ENCODE measurements at places on chromosomes 16 and 17.

GRCh38 chr16:66322174-66322573 lies 44.3 kb upstream of the CDH5 start:
- DNase-seq: no peak

GRCh38 chr16:78321620-78322360 lies 222.3 kb downstream of the WWOX start:
- peak; percentile 75 for DNase-seq

DNA sequence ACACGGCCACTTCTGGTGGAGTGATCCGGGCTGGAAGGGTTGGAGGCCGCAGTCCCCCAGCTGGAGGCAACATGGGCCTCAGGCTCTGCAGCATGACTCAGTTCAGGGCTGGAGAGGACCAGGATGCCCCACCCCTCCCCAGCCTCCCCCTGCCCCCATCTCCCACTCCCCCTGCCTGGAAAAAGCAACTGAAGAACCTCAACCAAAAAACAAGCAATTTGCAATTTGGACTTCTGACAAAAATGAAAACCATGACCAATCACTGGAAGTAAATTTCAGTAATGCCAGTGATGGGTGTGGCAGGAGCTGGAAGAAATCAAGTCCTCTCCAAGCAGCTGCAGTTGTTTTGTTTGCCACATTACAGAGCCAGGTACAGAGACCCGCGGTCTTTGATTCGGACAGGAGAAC lies 6.6 kb upstream of the MIF4GD start:
- DNase-seq: no peak

DNA sequence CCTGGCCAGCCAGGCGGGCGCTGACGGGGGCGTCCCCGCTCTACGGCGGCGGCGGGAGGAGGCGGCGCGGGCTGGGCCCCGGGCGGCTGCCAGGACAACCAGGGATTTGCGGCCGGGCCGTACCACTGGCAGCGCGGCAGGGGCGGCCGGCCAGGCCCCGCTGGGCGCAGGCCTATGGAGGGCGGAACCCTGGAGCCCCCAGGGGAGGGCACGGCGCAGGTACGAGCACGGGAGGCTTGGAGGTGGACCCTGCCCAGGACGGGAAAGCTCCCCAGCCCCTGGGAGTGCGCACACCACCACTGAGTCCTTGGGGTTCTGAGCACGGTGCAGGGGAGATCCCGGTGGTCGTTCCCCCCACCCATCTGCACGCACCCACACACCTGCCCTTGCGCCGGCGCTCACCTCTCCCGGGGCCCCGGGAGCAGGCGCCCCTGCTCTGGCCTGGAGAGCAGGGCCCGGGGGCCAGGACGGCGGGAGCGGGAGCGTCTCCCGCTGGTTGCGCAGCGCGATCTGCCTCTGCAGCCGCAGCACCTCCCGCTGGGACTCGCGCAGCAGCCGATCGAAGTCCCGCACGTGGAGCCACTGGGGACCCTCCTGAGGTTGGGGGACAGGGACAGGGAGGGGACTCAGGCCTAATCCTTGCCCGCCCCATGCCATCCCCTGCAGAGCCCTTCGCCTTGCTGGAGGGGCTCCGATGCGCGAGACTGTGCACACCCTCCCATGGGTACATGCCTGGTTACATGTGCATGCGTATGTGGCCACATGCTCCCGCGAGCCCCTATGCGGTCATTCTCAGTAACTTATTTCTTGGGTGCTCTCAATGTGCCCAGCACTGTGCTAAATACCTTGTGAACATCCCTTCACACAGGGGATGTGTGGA lies 3.9 kb downstream of the TSPOAP1 start:
- DNase-seq: no peak

- no peak for DNase-seq
Measured at GRCh38 chr16:67252609-67253497, 4.1 kb downstream of the SLC9A5 start.

GRCh38 chr16:86517033-86517432 lies 6.7 kb downstream of the FOXF1 start:
- no peak for DNase-seq

DNA sequence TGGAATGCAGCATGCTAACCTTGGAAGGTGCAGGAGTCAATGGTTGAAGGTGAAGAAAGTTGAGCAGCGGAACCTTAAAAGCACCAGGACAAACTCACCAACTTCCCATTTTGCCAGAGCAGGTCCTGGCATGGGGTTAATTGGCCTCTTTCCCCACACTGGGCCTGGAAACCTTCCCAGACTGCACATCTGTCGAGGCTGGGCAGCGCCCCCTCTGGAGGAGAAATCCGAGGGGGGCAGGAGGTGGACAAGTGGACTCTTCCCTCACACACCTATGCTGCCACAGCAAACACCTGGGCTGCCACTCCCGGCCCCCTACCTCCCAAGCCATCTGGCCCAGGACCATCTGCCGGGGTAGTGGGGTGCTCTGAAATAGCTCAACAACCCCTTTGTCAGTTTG lies 232.4 kb downstream of the CBLN1 start:
- DNase-seq: no peak

GRCh38 chr16:66959704-66960161 lies 1.3 kb upstream of the CES3 start:
- no peak for DNase-seq

GRCh38 chr17:65447823-65448222 lies 113.6 kb downstream of the AXIN2 start:
- no peak for DNase-seq

GRCh38 chr16:74565378-74565777 lies 41.5 kb downstream of the GLG1 start:
- no peak for DNase-seq

DNA sequence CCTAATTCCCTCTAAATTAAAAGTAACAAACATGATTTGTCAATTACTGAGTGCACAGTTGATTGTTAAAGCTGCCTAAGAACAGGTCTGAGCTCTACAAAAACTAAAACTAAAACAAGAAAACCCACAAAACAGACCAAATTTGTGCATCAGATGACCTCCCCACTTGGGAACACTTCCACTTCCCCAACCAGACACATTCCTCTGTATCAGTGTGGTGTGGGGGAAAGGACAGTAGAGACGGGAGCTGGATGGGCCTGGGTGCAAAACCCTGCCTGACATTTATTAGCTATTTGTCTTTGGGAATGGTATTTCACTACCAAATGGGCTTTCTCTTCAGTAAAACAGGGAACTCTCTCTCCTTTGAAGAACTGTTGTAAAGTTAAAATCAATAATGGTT lies 29.8 kb downstream of the STAT3 start:
- no peak for DNase-seq

GRCh38 chr17:78774956-78775571 lies 7.0 kb downstream of the CYTH1 start:
- no peak for DNase-seq

DNA sequence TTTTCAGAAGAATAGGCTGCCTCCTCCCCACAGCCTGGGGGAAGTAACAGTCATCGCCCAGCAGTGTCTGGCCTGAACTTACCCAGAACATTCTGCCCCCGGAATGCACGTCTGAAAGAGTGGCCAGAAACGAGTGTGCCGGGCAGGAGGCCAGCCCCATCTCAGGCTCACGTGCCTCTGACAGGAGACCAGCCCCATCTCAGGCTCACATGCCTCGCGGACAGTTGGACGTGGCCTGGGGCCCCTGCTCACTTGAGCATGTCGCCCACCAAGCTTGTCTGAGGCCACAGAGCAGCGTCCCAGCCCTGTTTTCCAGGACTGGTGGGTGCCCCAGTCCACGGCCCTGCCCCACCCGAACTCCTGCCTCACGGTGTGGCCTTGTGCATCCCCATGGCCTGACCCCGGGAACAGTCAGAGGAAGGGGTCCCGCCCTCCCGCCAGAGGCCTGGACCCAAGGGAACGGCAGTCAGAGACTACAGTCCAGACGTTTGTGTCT lies 16.3 kb upstream of the CDH15 start:
- DNase-seq: no peak

DNA sequence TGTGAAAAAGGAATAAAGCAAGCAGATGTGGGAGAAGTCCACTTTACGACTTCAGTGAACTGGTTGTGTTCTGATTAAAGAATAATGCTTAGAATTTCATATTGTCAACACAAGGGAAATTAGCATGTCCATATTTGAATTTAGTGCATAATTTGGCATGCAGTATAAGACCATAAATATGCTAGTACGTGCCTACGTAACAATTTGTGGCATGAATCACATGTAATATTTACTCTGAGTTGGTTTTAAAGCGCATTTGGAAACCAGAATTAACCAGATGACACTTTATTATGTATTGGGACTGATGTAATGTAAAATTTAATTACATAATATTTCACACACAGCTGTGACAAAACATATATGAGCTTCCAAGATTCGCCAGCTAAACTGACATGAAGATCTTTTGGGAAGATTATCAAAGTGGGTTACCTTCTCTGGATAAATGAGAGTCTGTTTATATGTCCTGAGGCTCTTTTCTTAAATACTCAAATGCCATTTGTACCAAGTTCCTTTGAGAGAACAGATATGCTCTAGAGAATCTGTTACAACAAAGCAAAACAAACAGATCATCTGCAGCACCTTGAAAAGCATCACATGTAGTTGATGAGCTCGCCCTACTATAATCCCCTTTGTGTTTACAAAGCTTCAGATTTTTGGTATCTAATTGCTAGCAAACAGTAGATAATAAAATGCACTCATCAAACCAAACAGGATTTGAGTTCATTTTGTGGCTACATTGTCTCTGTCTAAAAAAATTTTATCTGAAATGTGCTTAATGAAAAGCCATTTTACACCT lies 1468.6 kb downstream of the CDH11 start:
- no peak for DNase-seq

- peak; percentile 76 for DNase-seq
Measured at GRCh38 chr16:30004424-30004776, 6.4 kb downstream of the DOC2A start.

DNA sequence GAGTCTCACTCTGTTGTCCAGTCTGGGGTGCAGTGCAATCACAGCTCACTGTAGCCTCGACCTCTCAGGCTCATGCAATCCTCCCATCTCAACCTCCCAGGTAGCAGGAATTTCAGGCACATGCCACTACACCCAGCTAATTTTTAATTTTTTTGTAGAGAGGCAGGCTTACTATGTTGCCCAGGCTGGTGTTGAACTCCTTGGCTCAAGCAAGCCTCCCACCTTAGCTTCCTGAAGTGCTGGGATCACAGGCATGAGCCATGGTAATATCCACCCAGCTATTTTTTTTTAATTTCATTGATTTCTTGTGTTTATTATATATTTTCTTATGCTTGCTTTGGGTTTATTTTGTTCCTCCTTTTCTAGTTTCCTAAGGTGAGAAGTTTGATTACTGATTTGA lies 33.9 kb upstream of the NACA2 start:
- DNase-seq: no peak

DNA sequence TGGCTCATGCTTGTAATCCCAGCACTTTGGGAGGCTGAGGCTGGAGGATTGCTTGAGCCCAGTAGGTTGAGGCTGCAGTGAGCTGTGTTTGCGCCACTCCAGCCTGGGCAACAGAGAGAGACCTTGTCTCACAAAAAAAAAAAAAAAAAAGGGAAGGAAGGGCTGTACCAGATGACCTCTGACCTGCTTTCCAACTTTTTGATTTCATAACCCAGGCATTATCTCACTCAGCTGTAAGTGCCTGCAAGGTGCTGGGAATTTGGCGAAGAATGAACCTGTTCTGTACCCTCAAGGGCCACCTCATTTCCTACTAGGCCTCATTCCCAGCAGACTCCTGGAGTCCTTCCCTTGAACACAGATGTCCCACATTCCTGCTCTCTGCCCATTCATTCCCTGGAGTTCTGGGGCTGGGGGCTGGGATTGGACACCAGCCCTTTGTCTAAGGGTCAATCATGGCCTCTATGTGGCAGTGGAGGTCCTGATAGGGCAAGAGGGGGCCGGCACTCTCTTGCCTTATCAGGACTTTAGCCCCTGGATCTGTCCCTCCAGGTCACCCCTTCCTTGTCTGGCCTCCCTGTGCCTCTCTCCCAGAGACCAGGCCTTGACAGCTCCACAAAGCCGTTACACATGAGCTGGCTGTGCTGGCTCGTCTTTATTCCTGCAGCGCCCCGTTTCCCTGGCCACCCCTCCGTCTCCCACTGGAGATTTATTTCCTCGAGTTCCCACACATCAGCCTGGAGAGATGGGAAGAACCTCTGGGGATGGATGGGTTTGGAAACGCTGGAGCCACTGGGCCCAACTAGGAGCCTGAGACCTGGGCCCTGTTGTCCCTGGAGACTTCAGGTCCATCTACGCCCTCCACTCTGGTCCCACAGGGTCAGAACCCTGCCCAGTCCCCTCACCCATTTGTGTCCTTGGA lies 821 bp upstream of the GFAP start:
- no peak for DNase-seq

GRCh38 chr17:81298325-81298990 lies 3.4 kb upstream of the SLC38A10 start:
- no peak for DNase-seq

DNA sequence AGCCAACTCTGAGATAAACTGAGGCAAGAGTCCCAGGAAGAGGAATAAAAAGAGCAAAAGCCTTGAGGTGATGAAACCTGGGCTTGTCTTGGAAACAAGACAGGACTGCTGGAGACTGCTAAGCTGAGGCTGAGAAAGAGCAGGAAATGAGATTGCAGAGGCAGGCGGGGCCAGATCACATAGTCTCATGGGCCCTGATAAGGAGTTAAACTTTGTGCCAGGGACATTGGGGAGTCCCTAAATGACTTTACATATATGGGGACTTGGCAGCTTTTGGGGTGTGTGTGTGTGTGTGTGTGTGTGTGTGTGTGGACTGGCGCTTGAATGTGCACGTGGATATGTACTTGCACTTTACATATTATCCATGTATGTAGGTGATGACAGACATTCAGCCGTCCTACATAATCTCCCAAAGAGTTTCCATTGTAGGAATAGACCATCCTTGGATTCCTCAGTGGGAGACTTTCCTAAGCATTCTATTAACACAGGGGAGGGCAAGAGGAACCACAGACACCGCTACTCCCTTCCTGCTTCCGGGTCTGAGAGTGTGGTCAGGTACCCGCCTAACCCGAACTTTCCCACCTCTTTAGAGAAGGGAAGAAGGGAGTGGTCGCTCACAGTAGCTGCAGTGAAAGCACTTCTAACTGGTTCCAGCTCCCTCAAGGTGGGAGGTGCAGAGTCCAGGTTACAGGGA lies 123.1 kb downstream of the LYRM1 start:
- DNase-seq: no peak

DNA sequence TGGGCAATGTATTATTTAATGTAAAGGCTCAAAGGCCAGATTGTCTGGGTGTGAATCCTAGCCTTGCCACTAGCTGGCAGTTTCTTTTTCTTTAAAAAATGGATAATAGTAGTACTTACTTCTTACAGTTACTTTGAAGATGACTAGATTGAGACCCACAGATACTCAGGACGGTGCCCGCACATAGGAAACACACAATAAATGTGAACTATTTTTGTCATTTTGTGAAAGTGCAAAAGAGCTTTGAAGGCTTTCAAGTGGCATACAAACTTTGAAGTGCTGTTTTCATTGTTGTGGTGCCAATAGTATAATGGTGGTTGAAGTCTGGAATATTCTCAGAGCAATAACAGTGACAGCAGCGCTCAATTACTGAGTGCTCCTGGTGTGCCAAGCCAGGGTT lies 63.6 kb downstream of the OTOA start:
- DNase-seq: no peak

- no peak for DNase-seq
Measured at GRCh38 chr16:88956546-88957432, 20.2 kb downstream of the CBFA2T3 start.

DNA sequence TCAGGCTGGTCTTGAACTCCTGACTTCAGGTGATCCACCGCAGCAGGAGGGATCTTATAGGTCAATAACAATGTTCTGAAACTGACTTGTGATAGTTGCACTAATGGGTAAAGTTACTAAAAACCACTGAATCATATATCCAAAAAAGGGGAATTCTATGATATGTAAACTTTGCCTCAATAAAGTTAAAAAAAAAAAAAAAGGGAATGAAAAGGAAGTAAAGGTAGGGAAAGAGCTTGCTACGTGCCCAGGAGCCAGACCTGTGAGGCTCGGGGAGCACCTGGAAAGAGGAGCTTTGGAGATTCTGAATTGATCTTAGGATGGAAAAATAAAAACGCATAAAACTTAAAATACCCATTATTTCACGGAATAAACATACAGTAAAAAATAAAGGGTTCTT lies 20.8 kb upstream of the TRAP1 start:
- DNase-seq: no peak

Data from SHP77 (cell line).